Kidney (tissue), 22 donors: ENCODE measurements at places on chromosomes 6 and 20. TPM values are rescaled to one million over a fixed set of nuclear protein-coding genes. Genes with fewer than 3 reads are reported as not detected.

The CLPSL1 gene
- polyA plus RNA-seq: not detected

The BCAS1 gene
- polyA plus RNA-seq: 1.1 TPM

The CCN6 gene
- polyA plus RNA-seq: 8.4 TPM

The TRIM10 gene
- 1.5 TPM for polyA plus RNA-seq

The POPDC3 gene
- polyA plus RNA-seq: not detected

The UST gene
- polyA plus RNA-seq: 3.2 TPM

The LAMP5 gene
- 3.2 TPM for polyA plus RNA-seq

- H3K4me3 ChIP-seq: no peak overlapping the region
- no peaks in the 10 kb centered on the region for H3K36me3 ChIP-seq
- H3K4me1 ChIP-seq: peaks cover 15% of the 10 kb centered on the region
- H3K27ac ChIP-seq: no peak overlapping the region
Observed at GRCh38 chr20:50926530-50926929, 4.7 kb downstream of the ADNP start.

- peaks cover 39% of the 10 kb centered on the region for H3K4me1 ChIP-seq
- H3K27ac ChIP-seq: no peak overlapping the region
- no peaks in the 10 kb centered on the region for H3K27me3 ChIP-seq
- H3K4me3 ChIP-seq: no peak overlapping the region
- DNase-seq: no peak
Observed at GRCh38 chr6:35724059-35724458, 12.8 kb upstream of the ARMC12 start.

DNA sequence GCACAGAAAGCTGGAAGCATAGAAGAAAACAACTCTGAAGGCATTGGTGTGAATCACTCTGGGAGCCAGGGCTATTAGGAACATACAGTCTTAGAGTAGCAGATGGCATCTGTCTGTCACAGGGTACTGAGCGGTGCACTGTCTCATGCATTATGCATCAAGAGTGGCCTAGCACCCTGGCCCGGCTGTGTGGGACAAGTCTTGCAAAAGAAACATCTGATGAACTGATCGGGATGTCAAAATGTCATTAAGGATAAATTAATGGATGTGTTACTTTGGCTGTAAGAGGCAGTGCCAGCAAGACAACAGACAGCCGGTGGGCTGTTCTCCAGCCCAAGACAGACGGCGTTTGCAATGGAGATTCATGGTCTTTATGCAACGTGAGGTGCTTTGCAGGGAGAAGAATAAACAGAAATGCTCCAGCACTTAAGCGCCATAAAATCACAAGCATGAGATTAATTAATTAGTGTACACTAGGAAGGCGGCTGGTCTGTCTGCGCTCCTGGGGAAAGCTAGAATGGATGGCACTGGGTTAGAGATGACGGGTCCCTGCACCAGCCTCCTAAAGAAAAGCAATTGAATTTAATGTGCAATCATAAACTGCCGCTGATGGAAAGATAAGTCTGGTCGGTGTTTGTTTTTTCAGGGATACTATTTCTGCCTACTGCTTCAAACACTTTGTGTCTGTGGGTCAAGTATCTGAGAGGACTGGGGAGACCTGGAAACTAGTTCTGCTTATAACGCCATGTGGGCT, 600.6 kb upstream of the CHD6 start:
- H3K4me3 ChIP-seq: no peak overlapping the region
- H3K4me1 ChIP-seq: no peaks in the 10 kb centered on the region
- no peak overlapping the region for H3K27ac ChIP-seq
- H3K36me3 ChIP-seq: no peaks in the 10 kb centered on the region
- DNase-seq: peak; percentile 46

DNA sequence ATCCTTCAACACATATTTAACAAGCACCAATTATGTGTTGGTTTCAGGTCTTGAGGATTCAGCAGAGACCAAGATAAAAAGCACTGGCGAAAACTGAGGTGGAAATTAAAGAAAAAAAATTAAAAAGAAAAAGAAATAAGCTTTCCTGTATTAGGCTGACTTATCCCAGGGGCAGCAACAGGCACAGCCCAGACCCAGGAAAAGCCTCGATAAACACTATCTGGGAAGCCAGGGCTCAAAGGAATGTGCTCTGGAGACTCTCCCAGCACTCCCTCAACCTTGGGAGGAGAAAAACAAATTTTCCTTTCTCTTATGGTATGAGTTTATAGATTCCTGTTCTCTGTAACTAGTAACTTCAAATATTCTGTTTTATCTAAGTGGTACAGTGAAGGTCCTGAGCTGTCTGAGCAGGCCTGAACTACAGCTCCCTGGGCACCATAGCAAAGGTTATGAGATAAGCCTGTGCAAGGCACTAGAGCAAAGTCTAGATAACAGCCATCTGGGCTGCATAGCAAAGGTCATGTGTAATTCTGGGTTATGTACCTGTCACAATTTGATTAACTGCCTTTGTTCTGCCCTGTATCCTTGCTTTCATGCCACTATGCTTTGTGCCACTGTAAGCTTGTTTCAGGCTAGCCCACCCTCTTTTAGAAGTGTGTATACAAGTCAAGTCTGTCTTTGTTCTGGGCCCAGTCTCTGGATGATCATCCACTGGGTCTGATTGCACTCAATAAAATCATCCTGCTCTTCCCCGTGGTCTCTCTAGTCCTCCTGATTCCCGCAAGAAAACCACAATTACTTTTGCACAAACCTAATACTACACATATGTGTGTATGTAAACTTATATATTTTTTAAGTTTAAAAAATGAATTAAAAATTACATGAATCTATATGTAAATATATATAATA, 54.0 kb downstream of the IL22RA2 start:
- no peaks in the 10 kb centered on the region for H3K36me3 ChIP-seq
- no peaks in the 10 kb centered on the region for H3K4me1 ChIP-seq
- no peak for DNase-seq
- H3K27me3 ChIP-seq: no peaks in the 10 kb centered on the region

GRCh38 chr6:42222448-42222847, 4.8 kb upstream of the MRPS10 start:
- no peak for DNase-seq
- H3K4me3 ChIP-seq: no peak overlapping the region
- no peak overlapping the region for H3K27ac ChIP-seq
- no peaks in the 10 kb centered on the region for H3K36me3 ChIP-seq

DNA sequence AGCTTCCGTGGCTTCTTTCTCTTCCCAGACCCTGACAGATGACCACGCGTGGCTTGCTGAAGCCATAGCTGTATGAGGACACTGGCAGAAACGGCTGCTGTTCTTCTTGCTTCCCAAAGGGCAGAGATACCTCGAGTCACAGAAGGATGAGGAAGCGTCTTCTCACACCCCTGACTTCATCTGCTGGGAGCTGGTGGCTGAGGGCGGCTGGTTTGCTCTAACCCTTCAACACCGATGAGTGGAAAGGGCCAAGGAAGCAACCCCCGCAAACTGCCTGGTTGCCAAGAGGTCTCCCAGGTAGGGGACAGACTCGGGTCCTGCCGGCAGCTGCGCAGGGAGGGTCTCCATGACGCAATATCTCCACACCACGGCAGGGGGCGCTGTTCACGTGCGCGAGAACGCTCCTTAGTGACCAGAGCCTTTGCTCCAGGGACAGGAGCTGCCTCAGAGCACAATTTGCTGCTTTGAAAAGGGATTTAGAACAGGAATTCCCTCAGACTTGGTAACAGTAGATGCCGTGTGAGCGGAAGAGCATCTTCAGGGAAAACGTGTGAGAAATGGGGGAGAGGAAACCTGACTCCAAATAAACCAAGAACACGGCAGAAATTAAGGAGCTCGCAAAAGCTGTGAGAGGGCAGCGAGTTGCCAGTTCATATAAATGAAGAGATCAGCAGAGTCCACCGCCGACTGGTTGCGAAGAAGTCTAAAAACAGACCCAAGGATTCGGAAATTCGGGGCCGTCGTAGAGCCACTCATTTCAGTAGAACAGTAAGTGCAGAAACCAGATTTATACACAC, 80.2 kb downstream of the ERMARD start:
- no peaks in the 10 kb centered on the region for H3K4me1 ChIP-seq
- H3K27ac ChIP-seq: no peak overlapping the region
- H3K36me3 ChIP-seq: no peaks in the 10 kb centered on the region
- no peak overlapping the region for H3K4me3 ChIP-seq

GRCh38 chr20:17631576-17632319, 50.3 kb downstream of the RRBP1 start:
- H3K27ac ChIP-seq: no peak overlapping the region
- peaks cover 19% of the 10 kb centered on the region for H3K4me1 ChIP-seq
- no peak overlapping the region for H3K4me3 ChIP-seq
- DNase-seq: peak; percentile 45
- peaks cover 38% of the 10 kb centered on the region for H3K36me3 ChIP-seq

- no peaks in the 10 kb centered on the region for H3K36me3 ChIP-seq
- no peaks in the 10 kb centered on the region for H3K4me1 ChIP-seq
- DNase-seq: no peak
- no peak overlapping the region for H3K4me3 ChIP-seq
- H3K27ac ChIP-seq: no peak overlapping the region
Observed at GRCh38 chr6:36758516-36759147, 61.0 kb downstream of the RAB44 start.

- H3K36me3 ChIP-seq: peaks cover 19% of the 10 kb centered on the region
- no peaks in the 10 kb centered on the region for H3K4me1 ChIP-seq
- no peak overlapping the region for H3K4me3 ChIP-seq
- no peak overlapping the region for H3K27ac ChIP-seq
Observed at GRCh38 chr20:41081276-41081814, 52.7 kb downstream of the TOP1 start.

GRCh38 chr6:12289365-12289919, 719 bp upstream of the EDN1 start:
- DNase-seq: peak; percentile 69
- H3K27ac ChIP-seq: peak overlapping the region; percentile 46
- peaks cover 7% of the 10 kb centered on the region for H3K27me3 ChIP-seq
- no peaks in the 10 kb centered on the region for H3K36me3 ChIP-seq
- H3K4me1 ChIP-seq: no peaks in the 10 kb centered on the region

GRCh38 chr20:10282979-10283456, 64.4 kb downstream of the SNAP25 start:
- no peak for DNase-seq
- H3K27me3 ChIP-seq: no peaks in the 10 kb centered on the region
- H3K27ac ChIP-seq: no peak overlapping the region
- no peaks in the 10 kb centered on the region for H3K4me1 ChIP-seq
- H3K36me3 ChIP-seq: no peaks in the 10 kb centered on the region
- no peak overlapping the region for H3K4me3 ChIP-seq

- H3K4me1 ChIP-seq: no peaks in the 10 kb centered on the region
- H3K27me3 ChIP-seq: no peaks in the 10 kb centered on the region
- no peak overlapping the region for H3K4me3 ChIP-seq
- H3K27ac ChIP-seq: no peak overlapping the region
- H3K36me3 ChIP-seq: no peaks in the 10 kb centered on the region
- peak; percentile 58 for DNase-seq
Observed at GRCh38 chr6:582370-582769, 74.5 kb downstream of the HUS1B start.

DNA sequence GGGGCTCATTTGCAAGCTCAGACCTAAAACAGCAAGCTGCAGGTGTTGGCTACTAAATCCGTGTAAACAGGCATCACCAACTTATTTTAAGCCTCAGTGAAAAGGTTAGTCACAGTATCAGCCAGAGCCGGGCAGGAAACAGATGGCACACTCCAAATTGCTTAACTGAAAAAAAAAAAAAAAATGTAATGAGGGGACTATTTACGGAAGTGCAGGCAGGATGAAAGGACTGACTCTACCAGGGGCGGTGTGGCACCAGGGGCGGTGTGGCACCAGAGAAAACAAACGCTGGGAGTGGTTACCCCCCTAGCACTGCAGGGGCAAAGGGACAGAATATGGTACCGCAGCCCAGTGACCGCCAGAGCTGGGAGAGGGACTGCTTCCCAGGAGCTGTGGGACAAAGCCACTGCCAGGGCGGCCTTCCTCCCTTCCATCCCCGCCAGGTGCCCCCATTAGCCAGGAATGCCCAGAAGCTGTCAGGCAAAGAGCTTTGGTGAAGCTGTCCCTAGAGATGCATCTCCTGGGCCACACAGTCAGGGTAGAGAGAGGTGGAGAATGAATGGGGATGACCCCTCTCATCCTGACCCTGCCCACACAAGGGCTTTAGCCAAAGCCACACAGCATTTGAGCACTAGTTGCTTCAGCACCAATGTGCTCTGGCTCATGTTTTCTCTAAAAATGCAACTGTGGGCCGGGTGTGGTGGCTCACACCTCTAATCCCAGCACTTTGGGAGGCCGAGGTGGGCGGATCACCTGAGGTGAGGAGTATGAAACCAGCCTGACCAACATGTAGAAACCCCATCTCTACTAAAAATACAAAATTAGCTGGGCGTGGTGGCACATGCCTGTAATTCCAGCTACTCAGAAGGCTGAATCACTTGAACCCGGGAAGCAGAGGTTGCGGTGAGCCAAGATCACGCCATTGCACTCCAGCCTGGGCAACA, 39.6 kb upstream of the GFOD1 start:
- no peak overlapping the region for H3K4me3 ChIP-seq
- no peak for DNase-seq
- no peaks in the 10 kb centered on the region for H3K4me1 ChIP-seq
- H3K27ac ChIP-seq: peak overlapping the region; percentile 32
- H3K36me3 ChIP-seq: no peaks in the 10 kb centered on the region

DNA sequence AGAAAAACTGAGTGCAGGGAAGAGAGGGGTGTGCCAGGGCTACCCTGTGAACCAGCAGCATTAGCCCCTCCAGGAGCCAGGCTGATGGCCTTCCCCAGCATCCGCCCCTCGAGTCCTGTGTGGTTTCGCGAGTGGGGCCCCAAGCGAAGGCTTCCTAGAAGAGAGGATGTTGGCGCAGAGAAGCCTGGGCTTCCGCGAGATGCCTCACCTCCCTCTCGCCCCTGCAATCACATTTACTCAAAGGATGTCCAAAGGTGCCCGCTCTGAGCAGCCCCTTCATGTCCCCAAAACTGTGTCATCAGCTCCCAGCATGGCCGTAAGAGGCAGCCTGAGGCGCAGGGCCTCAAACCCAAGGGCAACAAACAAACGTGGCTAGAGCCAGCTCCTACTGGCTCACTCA, 111.7 kb downstream of the PREX1 start:
- H3K4me1 ChIP-seq: no peaks in the 10 kb centered on the region
- no peaks in the 10 kb centered on the region for H3K36me3 ChIP-seq
- DNase-seq: no peak
- no peak overlapping the region for H3K4me3 ChIP-seq
- no peaks in the 10 kb centered on the region for H3K27me3 ChIP-seq

GRCh38 chr20:46056970-46057855, 28.2 kb downstream of the SLC12A5 start:
- H3K36me3 ChIP-seq: peaks cover 1% of the 10 kb centered on the region

DNA sequence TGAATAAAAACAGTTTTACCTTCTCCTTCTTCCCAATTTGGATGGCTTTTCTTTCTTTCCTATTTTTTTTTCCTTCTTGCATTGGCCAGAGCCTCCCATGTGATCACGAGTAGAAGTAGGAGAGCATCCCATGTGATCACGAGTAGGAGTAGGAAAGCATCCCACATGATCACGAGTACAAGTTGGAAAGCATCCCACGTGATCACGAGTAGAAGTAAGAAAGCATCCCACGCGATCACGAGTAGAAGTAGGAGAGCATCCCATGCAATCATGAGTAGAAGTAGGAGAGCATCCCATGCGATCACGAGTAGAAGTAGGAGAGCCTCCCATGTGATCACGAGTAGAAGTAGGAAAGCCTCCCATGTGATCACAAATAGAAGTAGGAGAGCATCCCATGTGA, 218.6 kb downstream of the DLL1 start:
- H3K4me3 ChIP-seq: no peak overlapping the region
- DNase-seq: no peak
- H3K36me3 ChIP-seq: no peaks in the 10 kb centered on the region
- H3K4me1 ChIP-seq: no peaks in the 10 kb centered on the region
- H3K27me3 ChIP-seq: no peaks in the 10 kb centered on the region
- H3K27ac ChIP-seq: no peak overlapping the region

- H3K27ac ChIP-seq: no peak overlapping the region
- H3K4me3 ChIP-seq: no peak overlapping the region
- H3K4me1 ChIP-seq: peaks cover 6% of the 10 kb centered on the region
- no peaks in the 10 kb centered on the region for H3K27me3 ChIP-seq
- no peak for DNase-seq
- H3K36me3 ChIP-seq: no peaks in the 10 kb centered on the region
Observed at GRCh38 chr20:35327074-35327976, 35.1 kb upstream of the FAM83C start.
